Esophagus muscularis mucosa (tissue), 4 donors: ENCODE measurements at places on chromosomes 16 and 17. TPM values are rescaled to one million over a fixed set of nuclear protein-coding genes. Genes with fewer than 3 reads are reported as not detected.

- no peak for DNase-seq
These were observed 596.0 kb upstream of the GOT2 start for GRCh38 chr16:59330019-59330670.

DNA sequence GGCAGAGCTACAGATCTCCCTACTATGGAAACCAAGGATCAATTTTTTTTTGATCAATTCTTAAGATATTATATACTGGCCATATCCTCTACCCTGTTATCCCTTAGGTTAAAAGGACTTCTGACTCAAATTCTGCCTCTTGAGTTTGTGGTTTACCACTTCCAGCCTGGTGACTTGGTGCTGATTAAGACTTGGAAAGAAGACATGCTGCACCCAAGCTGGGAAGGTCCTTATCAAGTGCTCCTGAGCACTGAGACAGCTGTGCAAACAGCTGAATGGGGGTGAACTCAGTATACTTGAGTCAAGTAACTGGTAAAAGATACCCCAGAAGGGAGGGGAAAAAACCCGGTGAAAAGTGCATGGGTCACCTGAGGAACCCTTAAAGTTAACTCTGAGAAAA lies 20.5 kb upstream of the SPACA3 start:
- DNase-seq: no peak

PLXDC1 gene
- 7.5 TPM for total RNA-seq

- DNase-seq: no peak
These were observed 39.8 kb downstream of the NF1 start for GRCh38 chr17:31134576-31134975.

- DNase-seq: no peak
These were observed 359.8 kb downstream of the TMEM114 start for GRCh38 chr16:8230497-8230896.

SLC16A13 gene
- 0.33 TPM for total RNA-seq

DNA sequence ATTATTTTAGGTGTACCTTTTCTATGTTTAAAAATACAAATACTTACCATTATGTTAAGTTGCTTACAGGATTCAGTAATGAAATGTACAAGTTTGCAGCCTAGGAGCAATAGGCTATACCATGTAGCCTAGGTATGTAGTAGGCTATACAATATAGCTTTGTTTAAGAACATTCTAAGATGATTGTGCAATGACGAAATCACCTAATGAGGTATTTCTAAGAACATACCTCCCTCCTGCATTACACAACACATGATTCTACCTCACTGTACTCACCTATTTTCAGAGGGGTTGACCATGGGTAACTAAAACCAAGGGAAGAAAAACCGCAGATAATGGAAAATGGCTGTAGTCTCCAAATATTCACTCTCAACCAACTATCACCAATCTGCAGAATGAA lies 35.3 kb upstream of the TBC1D3K start:
- no peak for DNase-seq

LGALS9 gene
- 31.8 TPM for total RNA-seq

ATP6V0A1 gene
- 63.5 TPM for total RNA-seq

DNA sequence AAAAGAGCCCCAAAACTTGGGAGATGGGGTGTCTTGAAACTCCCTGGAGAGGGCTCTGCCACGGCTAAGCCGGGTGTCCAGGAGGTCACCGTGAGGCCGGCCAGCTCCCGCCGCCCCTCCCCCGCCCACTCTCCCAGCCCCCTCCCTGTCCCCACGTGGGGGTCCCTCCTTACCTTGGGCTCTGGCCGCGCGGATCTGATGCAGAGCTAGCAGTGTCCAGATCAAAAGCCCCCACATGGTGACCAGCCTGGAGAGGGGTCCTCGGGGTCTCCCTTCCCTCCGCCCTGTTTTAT lies 447 bp downstream of the SDK2 start:
- DNase-seq: no peak

C1QL1 gene
- 3.7 TPM for total RNA-seq

SPIRE2 gene
- total RNA-seq: 7.2 TPM

DNA sequence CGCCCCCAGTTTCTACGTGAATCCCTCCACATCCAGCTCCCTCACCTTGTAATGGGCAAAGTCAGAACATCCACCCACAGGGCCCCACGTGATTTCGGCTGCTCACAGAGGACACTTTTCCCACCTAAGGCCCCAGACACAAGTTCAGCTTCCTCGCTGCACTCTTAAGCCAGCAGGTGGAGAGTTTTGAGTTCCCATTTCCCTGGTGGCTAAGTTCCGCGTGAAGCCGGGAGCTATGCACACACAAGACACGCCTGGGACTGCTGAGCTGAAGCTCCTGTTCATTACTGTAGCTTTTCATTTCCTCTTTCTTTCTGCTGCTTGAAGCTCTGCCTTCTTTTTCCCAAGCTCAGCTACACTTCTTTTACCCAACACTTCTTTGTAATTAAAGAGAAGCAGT lies 273.8 kb downstream of the NPIPA8 start:
- no peak for DNase-seq

EPX gene
- total RNA-seq: not detected

DNA sequence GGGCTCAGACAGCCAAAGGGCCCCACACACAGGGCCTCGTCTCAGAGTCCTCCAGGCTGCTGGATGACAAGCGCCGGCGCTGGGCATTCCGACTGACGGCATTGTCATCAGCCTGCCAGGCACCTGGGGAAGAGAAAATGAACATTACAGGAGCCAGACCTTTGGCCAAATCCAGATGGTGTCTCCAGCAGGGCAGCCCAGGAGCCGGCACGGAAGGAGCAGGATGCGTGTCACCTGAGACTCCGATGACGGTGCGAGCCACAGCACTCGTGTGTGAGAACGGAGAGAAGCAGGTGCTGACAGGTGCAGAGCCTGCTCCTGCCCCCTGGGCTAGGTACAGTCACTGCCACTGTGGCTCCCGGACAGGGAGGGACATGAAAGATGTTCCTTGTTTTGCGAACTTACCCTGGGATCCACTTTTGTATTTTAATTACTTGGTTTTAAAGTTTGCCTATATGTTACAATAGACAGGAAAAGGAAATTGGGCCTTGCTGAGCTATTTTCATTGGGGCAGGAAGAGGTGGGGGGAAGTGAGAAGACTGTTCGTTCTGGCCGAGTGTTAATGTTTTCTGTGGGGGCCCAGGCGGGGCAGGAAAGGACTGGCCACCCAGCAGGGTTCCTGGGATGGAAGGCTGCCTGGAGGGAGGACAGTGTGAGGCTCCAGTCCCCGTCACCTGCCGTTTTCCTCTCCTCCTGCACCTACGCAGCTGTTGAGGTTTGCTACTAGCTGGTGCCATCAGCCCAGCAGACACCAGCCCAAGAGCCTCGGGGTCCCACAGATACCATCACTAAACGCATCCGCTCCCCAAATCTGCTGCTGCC lies 4.4 kb upstream of the FOXJ1 start:
- no peak for DNase-seq

GRCh38 chr17:57560319-57560705 lies 184.8 kb downstream of the CCDC182 start:
- no peak for DNase-seq

DNA sequence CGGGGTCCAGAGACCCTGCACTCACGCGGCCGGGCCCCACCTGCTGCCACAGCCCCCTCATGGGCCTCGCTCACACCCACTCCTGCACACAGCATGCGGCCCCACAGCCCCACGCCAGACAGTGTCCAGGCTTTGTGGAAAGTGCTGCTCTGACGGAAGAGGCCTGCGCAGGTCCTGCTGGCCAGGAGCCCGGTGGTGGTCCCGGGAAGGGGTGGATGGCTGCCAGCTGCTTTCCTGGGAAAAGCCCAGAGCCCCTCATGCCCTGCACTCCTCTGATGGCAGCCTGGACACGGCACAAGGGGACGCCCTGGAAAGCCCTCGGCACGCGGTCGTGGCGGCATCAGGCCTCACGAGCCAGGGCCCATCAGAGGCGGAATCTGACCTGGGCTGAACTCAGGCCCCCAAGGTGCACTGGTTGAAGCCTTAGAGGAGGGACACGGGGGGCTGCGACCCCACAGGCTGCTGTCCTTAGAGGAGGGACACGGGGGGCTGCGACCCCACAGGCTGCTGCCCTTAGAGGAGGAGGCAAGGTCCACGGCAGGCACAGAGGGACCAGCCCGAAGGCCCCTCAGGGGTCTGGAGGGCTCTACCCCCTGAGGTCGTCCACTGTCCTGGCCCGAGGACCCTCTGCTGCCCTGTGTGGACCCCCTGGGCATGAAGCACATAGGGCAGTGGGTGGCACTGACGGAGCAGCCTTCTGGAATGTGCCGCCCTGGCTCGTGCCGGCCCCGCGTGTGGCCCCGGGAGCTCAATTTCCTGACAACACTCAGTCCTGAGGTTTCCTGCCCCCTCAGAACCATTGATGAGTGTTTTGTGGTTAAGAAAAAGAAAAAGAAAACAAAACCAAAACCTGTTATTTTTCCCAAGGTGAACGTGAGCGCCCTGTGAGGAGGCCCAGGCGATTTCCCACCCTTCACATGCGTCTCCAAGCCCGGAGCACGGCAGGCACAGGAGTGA lies 22.1 kb downstream of the SOX8 start:
- DNase-seq: no peak

CCL17 gene
- not detected for total RNA-seq

DNA sequence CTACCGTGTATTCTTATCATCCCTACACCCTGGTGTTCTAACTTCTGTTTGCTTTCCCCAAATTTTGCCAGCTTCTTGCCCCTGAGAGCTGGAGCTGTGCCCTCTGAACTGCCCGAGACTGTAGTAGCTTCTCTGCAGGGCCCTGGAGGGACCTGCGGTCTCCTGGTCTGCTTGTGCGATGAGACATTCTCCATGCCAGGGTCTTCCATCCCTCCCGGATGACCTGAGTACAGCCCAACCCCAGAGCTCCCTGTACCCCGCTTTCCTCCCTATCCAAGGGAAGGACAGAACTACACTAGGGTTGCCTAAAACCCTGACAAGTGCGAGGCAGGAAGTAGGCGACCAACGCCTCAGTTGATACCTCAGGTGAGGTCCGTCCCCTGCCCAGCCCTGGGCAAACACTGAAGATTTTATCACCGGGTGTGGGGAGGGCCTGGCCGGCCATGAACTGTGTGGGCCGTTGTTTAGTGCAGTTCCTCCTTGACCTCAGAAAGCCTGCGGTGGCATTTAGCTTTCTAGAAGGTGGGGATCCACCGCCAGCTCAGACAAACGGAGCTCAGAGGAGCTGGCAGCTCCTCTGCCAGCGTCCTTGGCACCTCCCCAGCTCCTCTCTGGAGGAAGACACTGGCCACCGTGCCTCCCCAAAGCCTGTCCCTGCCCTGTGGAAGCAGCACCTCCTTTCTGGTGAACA lies 13.7 kb downstream of the CANT1 start:
- no peak for DNase-seq

DNA sequence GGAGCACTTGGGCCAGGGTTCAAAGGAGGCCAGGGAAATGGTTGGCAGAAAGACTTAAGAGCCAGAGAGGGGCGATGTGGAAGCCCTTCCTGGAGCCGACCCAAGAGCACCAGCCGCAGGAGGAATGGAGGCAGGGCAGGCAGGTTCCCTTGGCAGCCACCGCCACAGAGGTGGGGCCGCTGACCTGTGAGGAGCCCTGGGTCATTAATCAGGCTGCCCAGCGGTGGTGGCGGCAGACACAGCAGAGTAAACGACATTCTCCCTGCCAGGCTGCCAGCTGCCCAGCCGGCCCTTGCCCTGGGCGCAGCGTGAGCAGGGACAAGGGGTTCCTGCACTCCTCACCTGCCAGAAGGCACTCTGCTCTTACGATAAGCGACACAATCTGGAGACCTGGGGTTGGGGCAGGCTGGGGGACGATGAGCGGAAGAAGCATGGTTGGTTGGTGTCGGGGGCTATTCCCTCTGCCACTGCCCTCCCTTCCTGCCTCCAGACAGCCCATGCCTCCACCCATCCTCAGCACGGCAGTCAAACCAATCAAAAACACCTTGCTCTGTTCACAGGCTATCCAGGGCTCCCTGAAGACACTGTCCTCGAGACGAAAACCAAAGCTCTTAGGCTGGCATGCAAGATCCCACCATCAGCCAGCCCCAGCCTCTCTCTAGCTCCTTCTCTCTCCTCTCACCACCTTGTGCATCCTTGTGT lies 40.9 kb downstream of the PLXDC1 start:
- no peak for DNase-seq

CMTM4 gene
- total RNA-seq: 9.8 TPM

AANAT gene
- total RNA-seq: not detected

- DNase-seq: no peak
These were observed 31.0 kb upstream of the TRAP1 start for GRCh38 chr16:3748307-3748706.

DNA sequence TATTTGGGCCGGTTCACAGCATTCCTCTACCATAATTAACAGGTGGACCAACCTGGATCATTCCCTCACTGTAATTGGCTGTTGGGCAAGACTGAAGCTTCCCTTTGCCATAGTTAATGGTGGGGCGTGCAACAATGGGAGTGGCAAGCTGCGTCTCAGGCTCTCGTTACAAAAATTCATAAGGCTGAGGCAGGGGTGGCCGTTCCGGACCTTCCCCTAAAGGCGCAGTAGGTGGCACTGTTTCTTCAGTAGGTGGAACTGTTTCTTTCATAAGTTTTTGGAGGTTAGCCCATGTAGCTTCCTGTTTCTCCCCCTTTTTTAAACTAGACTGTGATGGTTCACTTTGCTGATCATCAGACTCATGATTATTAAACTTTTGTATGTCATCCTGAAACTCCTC lies 17.0 kb upstream of the TMC5 start:
- no peak for DNase-seq

TBC1D3C gene
- not detected for total RNA-seq
